ENCODE measurements at places on chromosomes 2 and 18.

GRCh38 chr2:148614322-148615049, 30.1 kb upstream of the EPC2 start:
- peak; percentile 31 for DNase-seq

- no peak for DNase-seq
Observed at GRCh38 chr2:100470898-100471514, 724 bp downstream of the NMS start.

DNA sequence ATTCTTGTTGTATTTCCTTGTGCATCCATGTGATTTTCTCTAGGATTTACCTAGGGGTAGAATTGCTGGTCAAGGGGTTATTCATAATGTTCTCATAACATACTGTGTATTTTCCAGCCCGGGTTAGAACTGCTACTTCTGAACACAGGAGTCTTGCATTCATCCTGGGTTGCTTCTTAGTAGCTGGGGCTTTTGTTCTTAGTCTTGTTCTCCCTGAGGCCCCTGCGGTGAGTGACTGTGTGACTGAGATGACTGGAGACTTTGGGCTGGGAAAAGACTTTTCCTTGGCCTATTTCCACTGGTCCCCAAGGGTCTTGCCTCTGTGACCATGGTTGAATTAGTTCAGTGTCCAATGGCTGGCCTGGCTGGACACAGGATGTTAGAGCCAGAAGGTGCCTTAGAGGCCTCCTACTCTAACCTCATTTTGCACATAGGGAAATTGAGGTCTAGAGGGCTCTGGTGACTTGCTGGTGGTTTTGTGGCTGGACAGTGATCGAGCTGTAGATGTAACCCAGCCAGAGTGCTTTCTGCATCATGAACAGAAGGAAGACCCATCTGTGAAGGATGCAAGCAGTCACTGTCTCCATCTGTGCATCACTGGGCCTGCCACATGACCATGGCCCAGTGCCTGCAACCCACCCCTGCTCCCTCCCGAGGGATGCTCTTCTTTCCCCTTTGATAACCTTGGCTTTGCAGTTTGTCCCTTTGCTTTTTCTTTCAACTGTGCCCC, 233.3 kb downstream of the FHOD3 start:
- DNase-seq = no peak

GRCh38 chr2:109700680-109701274, 86.6 kb downstream of the SOWAHC start:
- DNase-seq = no peak

DNA sequence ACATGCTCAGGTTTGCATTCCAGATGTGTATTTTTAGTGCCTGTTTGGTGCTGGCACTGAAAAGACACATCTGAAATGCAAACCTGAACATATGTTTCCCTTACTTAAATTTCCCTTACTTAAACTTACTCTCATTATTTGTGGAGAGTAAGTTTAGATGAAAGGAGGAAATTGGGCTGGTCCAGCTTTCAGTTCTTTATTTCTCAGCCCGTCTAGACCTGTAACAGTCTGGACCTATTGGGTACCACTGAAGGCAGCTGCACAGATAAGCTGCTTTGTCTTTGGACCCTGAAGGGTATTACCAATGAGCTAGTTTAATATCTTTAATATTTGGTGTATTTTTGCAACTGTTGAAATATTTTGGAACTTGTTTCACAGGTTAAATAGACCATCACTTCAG, 17.0 kb upstream of the DSG3 start:
- no peak for DNase-seq

DNA sequence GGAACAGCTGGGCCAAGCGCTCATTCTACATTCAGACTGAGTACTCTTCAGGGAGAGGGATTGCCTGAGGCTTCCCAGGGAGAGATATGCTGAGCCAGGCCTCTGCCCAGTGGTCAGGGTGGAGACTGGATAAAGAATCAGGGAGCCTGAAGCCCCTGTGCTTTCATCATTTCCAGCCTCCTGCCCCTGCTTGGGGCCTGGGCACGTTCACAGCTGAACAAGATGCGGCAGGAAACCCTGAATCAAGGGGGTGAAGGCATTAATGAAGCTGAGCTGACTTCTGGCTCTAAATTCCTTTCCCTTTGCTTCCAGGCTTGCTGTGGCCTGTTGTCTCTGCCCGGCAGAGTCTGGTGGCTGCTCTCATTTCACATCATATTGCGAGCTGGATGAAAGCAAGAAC, 35.0 kb downstream of the RPL37A start:
- DNase-seq = no peak

- no peak for DNase-seq
Observed at GRCh38 chr2:105626966-105627340, 117.8 kb upstream of the NCK2 start.

DNA sequence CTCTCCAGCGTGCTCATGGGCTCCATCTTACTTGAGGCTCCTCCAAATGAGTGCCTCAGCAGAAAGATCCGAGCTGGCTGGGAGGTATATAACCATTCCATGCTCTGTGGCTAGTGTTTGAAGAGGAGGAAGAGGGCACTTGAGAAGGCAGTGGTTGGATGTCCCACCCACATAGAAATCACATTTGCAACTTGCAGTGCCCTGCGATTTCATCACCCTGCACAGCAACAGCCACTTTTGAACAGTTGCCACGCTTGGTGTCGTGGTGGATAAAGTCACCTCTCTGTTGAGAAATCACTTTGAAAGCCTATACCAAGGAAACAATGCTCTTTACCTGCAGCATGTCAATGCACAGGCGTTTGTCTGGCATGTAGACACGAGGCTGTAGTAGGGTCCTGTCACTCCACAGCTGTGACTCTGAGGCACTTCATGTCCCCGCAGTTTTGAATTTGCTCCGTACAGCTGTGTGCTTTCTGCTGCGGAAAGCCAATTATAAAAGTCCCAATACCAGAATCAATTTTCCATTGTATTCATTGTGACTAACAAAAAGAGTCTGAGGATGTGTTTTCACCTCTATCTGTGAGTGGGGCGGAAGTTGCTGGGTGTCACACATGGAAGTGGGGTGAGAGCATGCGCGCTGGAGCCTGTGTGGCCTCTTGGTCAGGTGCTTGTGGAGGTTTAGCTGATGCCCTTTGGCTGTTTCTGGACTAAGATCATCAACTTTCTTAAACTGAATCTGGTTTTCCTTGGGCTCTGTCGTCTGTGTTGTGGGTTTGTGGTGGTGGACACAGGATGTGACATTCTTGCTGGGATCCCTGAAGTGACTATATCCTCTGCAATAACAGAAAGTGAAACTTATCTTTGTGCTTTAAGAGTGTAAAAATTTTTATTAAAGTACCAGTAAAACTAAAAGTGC, 2.8 kb downstream of the CNDP2 start:
- DNase-seq = no peak

DNA sequence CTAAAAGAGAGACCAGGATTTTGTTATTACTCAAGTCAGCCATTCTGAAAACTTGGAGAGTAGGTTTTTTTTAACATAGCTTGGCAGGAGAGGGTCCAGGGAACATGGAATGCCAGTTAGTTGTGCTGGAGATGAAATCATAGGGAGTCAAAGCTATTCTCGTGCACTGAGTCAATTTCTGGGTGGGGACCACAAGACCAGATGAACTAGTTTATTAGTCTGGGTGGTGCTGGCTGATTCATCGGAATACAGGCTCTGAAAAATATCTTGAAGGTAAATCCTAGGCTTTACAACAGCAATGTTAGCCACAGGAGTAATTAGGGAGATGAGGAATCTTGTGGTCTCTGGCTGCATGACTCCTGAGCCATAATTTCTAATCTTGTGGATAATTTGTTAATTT, 921.4 kb downstream of the TRIB2 start:
- DNase-seq = no peak

DNA sequence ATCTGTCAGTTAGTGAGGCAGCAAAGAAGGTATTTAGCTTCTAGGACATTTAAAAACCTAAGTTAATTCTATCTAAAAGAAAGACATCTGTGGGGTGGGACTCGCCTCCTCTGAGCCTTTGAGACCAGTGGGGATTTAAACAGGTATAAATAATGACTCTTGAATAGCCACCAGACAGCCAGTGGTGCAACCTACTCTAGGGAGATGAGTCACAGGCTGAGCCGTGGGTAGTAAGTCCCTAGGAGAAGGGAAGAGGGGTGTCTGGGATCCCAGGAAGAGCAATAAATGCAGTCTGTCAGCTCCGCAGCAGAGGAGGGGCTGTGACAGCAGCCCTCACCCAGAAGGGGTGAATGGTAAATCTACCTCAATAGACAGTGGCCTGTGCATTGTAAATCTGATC, 43.1 kb upstream of the GALNT3 start:
- DNase-seq = no peak

- DNase-seq = no peak
Observed at GRCh38 chr2:202495230-202495604, 119.1 kb downstream of the BMPR2 start.

- no peak for DNase-seq
Observed at GRCh38 chr2:73112026-73112912, 479 bp downstream of the RAB11FIP5 start.

Measured in DMS153 (cell line).